Activated B cell treated with CpG ODN at 0.5 μM for 24 hours (primary cell): ENCODE measurements at places on chromosomes 1 and 21.

DNA sequence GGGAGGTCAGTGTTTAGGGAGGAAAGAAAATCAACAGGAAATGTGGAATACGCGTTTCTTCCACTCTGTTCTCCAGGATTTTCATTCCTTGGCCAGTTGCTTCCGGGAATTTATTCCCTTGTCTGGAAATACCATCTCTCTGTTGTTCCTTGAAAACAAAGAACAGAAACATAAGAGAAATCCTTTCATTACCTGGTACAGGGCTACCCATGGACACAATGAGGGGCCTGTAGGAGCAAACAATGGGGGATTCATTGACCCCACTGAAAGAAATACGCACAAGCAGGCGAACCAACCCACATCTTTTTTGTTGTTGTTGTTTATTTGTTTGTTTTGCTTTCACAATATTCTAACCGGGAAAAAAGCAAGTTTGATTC is 20.0 kb upstream of the BACE2 start:
- DNase-seq, result no peak

DNA sequence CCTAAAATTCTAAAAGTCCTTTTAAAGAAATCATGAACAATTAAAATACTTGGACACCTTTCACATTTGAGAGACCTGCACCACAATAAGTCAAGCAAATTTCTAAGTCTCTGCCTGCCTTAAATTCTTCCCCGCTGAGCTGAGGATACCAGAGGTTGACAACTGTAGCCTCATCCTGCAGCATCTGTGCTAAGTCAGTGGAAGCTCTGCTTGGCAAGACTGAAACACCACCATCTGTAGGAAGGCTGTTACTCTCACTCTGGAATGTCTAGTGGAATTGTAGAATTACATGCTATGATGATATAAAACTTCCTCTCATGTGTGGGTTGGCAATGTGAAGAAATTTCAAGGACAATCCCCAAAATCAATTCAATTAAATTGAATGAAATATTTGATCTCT is 1756.5 kb downstream of the NCAM2 start:
- DNase-seq, result no peak

GRCh38 chr1:14260480-14260879 is 338.0 kb upstream of the KAZN start:
- no peak for DNase-seq

DNA sequence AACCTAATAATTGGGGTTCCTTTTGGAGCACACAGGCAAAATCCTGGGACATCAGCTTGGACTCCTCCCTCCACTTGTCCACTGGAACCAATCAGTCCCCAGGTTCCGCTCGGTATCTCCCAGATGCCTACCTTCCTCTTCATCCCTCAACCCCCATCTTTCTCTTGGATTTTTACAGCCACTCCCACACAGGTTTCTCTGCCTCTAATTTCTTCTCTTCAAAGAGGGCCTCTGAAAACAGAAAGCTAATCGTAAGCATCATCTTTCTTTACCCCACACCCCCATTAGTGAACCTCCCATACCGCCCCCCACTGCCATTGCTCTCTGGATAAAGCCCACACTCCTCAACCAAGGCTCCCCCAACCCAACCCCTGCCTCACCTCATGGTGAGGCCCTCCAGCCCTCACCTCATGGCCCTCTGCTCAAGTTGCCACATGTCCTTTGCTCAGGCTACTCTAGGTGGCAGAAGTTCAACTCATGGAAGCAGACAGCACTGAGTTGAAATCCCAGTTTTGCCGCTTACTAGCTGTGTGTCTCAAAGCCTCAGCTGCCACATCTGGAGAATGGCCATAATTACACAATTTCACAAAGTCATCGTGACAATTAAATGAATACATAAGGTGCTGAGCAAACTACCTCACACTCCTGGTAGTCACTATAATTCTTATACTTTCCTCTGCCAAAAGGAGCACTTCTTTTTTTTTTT is 18.1 kb upstream of the WASF2 start:
- no peak for DNase-seq

- DNase-seq, result no peak
Observed at GRCh38 chr21:42336054-42336453, 14.7 kb downstream of the TFF2 start.

DNA sequence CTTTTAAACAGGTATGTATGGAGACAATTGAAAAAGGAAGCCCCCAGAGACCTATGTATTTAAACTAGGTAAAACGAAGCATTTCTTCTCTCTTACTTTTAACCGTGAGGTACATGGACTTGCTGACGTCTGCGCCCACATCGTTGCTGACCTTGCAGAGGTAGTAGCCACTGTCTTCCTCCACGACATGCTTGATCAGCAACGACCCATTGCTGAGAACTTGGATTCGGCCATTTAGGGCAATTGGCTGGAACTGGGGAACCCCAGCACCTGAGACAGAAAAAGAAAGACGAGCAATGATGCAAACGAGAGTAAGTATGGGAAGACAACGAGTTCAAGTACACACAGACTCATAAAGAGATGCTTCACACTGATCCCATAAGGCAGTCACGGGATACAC is 408.8 kb downstream of the PCP4 start:
- no peak for DNase-seq

DNA sequence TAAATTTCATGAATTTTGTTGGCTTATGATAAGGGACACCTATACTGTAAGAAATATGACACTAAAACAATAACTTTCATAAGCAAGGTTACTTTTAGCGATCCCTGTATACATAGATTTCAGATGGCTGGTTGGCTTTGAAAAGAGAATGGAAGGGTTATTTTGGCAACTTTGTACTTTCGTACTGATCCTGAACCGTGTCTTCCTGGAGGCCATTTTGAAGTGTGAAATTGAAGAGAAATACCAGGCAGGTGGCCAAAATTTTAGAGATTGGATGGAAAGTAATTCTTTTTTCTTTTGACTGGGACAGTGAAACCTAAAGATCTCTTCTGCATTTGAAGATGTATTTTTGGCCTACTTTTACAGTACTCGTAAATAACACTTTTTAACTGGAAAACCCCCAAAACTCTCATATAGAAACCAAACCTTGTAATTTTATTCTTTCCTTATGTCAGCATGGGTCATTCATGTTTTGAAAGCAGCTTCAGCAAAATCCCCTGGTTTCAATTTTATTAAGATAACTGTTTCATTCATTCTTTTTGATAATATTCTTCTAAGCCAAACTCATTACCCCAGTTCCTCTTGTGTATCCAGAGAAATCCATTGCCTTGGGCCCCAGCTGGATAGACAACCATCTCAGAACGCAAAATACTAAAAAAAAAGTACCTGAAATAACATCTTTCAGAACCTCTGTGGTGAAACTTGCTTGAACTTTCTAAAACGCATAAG is 38.4 kb upstream of the ZNF281 start:
- no peak for DNase-seq

DNA sequence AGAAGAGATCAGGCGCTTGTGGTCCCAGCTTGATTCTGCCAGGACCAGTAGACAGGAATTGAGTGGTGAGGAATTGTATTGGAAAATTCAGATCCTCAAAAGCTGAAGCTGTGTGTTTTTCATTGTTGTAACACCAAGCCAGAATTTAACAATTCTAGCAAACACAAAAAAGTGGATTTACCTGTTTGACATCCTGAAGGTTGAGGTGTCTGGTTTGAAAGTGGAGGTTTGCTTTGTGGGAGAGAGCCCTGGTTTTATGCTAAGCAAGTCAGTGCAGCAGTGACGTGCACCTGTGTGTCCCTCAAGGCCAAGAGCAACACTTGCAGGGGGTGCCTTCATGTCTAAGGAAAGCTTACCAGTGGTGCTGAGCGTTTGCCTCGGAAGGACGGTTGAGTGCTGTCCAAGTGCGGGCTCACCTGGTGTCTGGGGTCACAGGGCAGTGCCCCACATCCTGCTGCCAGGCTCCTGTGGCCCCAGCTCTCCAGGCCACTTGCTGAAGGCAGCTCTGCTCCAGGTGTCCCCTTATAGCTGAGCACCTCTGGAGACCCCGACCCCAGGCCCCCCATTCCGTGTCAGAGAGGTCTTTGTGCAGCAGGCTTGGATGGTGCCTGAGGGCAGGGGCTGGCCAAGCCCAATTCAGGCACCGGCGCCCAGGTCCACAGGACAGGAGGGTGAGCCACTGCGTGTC is 27.7 kb downstream of the PCNT start:
- no peak for DNase-seq
